MG63 (cell line): ENCODE measurements at places on chromosomes 7 and 10. TPM values are rescaled to one million over a fixed set of nuclear protein-coding genes. Genes with fewer than 3 reads are reported as not detected.
A peak's percentile ranks its signal among the peaks of the same experiment; 100 is the strongest.

The PON1 gene
- not detected in 2 replicates for total RNA-seq

GRCh38 chr7:131781-132482 is 60.4 kb upstream of the FAM20C start:
- no peak for DNase-seq

- peak; percentile 67 for DNase-seq
These were observed 76.4 kb upstream of the CCNY start for GRCh38 chr10:35259769-35260397.

DNA sequence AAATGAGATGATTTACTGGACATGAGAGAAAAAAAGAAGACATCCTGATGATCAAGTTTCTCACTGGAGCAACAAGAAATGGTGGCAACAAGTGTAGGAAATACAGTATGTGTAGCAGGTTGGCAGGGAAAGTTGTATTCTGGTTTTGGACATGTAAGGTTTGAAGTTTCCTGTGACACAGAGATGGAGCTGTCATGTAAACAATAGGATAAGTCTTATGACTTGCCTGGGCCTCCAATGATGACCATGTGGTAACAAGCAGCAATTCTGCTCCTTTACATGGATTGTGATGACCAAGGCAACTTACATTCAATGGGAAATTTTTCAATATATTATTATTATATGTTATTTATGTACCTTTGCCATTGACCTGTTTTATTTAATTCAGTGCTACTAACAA is 125.4 kb downstream of the KMT2E start:
- no peak for DNase-seq

GRCh38 chr7:51031791-51032515 is 249.3 kb upstream of the GRB10 start:
- no peak for DNase-seq

The UNC5B gene
- 8.0 and 11.4 TPM in 2 replicates for total RNA-seq

GRCh38 chr7:135348493-135348892 is 114.9 kb downstream of the STRA8 start:
- no peak for DNase-seq

The NUB1 gene
- 23.1 and 43.2 TPM in 2 replicates for total RNA-seq

- no peak for DNase-seq
These were observed 2.8 kb downstream of the TRAPPC14 start for GRCh38 chr7:100155553-100156317.

The POP7 gene
- total RNA-seq: 41.5 and 92.8 TPM in 2 replicates

DNA sequence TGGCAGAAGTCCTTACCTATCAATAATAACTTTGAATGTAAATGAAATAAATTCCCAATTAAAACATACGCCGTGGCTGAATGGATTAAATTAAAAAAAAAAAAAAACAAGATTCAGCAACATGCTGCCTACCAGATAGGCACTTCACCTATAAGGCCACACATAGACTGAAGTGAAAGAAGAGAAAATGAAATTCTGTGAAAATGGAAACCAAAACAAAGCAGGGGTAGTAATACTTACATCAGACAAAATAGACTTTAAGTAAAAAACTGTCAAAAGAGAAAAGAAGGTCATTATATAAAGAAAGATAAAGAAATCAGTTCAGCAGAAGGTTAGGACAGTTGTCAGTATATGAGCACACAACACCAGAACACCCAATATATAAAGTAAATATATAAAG is 55.3 kb downstream of the TCAF1 start:
- no peak for DNase-seq

GRCh38 chr10:62053860-62054259 is 152.4 kb downstream of the ARID5B start:
- DNase-seq: no peak

The ZNF485 gene
- 1.9 and 5.5 TPM in 2 replicates for total RNA-seq

DNA sequence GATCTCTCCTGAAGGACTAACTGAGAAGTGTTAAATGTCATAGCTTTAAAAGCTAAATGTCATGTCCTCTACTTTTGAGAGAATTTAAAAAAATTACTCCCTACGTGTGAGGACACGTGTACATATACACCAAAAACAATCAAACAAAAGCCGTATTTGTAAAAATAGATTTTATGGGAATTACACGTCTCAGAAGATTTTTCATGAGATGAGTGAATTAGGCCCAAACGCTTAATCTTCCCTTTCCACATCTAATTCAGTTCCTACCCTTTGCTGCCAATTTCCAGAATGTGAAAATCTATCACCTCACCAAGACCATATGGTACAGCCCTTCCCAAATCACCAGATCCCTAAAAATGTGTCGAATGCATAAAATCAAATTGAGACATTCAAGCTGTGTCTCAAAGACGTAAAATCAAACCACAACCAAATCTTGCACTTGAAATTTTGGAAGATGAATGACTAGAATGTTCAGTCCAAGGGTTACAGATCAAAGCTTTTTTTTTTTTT is 1.0 kb upstream of the CTTNBP2 start:
- no peak for DNase-seq
